ENCODE measurements at places on chromosomes 16 and 17. TPM values are rescaled to one million over a fixed set of nuclear protein-coding genes. Genes with fewer than 3 reads are reported as not detected.

BANP gene
- 74.1 TPM for total RNA-seq

KRT36 gene
- total RNA-seq = not detected

DNA sequence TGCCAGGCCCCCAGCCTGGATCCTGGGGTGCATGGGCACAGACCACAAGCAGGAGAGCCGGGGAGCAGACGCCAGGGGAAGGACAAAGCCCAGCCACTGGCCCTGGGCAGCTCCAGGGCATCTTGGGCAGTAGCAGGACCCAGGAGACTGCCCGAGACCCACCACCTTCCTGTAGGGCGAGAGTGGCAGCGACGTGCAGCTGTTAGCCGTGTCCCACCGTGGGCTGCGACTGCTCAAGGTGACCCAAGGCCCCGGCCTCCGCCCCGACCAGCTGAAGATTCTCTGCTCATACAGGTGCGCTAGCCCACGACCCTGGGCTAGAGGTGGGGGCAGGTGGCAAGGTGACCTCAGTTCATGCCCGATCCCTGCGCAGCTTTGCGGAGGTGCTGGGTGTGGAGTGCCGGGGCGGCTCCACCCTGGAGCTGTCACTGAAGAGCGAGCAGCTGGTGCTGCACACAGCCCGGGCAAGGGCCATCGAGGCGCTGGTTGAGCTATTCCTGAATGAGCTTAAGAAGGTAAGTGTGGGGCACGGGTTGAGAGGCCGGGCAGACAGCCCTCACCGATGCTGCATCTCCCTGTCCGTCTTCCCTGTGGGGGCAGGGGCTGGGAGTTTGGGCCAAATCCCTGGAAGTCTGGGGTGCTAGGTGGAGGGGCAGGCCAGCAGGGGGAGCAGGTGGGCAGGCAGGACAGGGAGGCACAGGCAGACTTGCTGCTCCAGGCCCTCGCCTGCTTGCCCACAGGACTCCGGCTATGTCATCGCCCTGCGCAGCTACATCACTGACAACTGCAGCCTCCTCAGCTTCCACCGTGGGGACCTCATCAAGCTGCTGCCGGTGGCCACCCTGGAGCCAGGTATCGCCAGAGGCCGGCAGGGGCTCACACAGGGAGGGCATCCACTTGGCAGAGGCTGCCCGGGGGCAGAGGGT, 13.5 kb upstream of the SMIM5 start:
- DNase-seq = no peak

MOSMO gene
- total RNA-seq = 8.6 TPM

KIF18B gene
- total RNA-seq = 0.81 TPM

DNA sequence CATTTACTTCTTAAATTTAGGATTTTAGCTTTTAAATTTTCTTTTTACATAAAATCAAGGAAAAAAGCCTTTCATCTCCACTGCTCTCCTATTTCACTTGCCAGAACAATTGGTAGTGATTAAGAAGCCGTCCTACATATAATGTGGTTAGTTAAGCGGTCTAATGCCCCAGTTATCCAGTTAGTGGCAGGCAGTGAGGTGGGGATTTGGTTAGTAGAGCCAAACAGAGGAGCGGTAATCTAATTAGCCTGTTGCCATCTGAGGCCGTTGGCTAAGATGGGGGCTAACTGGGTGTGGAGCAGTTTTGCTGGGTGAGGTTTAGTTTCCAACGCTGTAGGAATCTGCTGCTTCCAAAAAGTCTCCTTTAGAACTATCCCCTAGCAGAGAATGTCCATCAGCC, 22.4 kb downstream of the SNX11 start:
- DNase-seq = no peak

SLFN5 gene
- 0.81 TPM for total RNA-seq

- DNase-seq = no peak
Measured at GRCh38 chr17:16273929-16274339, 56.9 kb downstream of the PIGL start.

DNA sequence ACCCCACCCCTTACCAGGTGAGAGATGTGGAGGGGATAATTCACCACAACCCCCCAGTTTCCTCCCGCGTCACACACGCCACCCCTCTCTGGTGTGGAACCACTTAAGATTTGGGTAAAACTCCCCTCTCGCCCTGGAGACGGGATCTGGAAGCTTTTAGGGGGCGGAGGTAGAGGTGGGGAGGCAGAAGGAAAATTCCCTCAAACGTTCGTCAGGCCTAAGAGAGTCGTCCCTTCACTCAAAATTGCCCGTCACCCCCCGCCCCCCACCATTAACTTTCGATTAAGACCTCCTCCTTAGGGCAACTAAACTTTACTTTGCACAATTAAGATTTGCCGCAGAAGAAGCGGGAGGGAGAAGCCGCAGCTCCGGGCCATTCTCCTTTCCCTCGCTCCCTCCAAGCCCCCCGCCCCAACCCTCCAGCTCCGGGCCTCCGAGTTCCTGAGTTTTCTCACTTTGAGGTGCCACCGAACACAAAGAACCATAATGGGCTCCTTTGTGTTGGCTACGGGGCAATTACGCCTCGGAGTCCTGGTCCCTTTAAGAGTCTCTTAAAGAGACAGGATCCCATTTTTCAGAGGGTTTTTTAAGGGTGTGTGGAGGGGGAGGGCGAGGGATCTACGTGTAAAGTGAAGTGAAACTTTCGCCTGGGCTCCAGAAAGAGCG, 985 bp upstream of the FZD2 start:
- DNase-seq = peak; percentile 46

All from hematopoietic multipotent progenitor cell (in vitro differentiated cells).